Kidney capillary endothelial cell (primary cell): ENCODE measurements at places on chromosomes 6 and 20.

DNA sequence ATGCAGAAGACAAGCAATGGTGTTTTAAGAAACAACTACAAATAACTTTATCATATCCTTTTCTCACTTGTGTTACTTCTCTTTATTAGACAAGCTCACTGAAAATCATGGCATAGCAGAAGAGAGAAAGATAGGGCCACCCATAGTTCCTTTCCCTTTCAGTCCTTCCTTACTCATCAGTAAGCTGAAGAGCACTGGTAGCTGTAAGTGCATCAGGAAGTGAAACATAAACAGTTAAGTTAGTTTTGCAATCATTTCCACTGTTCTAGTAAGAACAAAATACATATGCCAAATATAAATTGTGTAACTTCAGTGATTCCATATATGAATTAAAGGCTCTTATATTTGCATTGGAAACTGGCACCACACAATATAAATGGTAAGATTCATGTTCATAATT lies 220.1 kb downstream of the HACE1 start:
- DNase-seq = no peak

DNA sequence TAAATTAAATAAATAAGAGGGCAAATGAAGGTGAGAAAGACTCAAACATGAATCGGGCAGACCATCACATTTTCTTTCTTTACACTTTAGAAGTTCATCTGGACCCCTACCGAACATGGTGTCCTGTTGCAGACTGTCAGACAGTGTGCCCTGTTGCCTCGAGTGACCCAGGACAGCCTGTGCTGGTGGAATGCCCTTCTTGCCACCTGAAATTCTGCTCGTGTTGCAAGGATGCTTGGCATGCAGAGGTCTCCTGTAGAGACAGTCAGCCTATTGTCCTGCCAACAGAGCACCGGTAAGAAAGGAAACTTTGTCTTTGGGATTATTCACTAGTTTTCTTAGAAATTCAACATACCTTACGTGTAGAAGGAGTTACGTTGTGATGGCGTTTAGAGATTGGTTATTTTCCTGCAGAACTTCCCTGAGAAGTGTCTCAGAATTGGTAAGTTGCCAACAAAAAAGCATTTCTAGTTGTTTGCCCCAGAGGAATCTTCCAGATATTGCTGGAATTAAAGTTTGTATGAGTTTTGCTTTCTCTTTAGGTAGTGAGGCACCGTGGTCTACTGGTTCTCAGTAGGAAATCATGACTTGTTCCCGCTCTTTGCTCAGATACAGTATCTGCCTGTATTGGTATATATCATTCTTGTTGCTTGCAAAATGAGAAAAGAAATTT lies 70.1 kb downstream of the RNF144B start:
- no peak for DNase-seq

DNA sequence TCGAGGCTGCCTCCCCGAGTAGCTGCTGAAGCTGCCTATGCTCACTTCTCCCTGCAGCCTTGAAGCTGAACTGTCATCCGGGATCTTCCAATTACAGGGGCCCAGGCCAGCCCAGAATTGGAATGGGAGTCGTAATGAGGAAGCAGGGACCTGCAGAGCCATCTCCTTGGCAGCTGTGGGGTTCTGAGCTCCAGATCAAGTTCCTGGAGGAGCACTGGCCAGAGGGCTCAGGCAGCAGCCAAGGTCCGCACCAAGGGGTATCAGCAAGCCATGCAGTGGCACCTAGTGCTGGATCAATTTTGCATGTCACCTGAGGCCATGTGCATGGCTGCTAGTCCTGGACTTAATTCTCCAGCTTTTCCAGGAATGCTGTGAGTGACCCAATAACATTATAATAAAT lies 163.2 kb upstream of the TSHZ2 start:
- no peak for DNase-seq

GRCh38 chr6:158499601-158500000 lies 60.3 kb upstream of the TMEM181 start:
- no peak for DNase-seq

GRCh38 chr20:37615340-37616109 lies 78.3 kb upstream of the CTNNBL1 start:
- DNase-seq = no peak

DNA sequence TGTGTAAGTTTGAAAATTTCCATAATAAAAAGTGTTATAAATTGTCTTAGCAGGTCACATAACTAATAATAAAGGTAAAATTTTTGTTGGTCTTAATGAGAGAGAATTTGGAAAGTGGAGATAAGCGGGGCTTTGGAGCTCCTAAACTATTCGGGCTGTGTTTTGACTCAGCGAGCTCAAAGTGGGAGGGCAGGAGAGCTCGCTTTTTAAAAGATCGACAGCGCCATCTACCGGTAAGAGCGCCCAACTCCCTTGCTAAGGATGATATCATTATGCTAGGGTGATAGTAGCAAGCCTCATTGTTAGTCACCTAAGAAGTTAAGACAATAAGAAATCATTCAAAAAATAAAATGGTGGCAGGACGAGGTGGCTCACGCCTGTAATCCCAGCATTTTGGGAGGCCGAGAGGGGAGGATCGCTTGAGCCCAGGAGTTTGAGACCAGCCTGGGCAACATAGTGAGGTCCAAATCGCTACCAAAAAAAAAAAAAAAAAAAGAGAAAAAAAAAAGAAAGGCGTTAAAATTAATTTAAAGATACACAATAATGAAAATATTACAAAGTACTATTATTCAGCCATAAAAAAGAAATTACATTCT lies 24.8 kb downstream of the C6orf15 start:
- DNase-seq = peak; percentile 88

DNA sequence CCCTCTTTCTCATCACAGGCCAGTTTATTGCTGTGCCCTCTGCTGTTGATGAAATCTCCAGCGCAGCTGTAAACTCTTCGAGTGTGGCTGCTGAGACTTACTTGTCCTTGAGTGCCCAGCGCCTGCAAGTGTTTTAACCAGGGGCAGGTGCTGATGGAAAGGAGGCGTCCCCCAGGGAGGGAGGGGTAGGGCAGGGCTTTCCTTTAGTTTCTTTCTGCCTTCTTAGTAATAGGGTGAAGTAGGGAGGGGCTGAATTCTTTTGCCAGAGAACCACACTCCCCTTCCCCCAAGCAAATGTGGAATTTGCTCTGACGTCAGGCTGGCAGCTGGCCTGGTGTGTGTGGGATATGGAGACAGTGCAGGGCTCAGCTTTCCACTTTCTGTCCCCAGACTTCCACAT lies 61.2 kb downstream of the IGF2R start:
- DNase-seq = no peak

DNA sequence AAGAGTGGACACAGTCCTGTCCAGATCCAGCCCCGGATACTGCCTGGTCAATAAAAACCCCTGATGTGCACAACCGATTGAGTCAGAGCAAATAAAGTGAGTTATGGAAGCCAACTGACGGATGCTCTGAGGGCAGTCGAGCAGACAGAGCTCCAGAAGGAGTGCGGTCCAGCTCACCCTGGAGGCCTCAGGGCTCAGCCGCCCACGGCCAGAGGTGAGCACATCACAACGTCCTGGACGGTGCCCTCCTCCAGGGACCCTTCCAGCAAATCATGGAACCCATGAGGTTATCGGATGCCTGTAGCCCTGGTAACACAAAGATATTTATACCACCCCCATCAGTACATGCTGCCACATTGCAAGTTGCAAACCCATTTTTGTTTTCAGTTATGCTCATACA lies 44.0 kb upstream of the SMOC2 start:
- no peak for DNase-seq

DNA sequence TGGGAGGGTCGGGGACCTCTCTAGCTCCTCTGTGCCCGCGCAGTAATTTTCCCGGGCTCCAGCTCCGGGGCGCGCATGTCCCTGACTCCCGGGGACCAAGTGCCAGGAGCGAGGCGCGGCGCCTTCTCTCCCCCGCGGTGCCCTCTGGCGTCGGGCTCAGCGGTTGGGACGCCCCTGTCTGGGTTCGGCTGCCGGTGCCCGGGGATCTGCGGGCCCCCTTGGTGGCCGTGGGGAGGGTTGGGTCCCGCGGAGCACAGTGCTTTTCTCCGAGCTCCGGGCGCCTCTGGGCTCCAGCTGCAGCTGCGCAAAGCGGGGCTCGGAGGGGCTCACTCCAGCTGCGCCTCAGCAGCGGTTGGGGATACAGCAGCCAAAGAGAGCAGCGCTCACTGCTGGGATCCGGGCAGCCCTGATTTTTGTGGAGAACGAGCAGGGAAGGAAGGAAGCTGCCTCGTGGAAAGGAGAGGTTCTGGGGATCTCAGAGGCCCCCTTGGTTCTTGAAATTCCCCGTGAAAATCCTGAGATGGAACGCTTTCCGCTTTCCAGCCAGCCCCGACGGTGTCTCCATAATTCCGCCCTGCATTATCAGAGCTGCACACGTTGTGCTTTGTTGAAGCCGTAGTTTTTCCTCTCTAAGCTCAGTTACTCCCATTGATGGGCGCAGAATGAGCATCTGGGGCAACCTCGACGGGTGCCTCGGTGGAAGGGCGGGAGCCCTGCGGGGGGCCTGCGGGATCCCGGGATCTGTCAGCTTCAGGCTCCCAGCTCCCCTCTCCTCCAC lies 861 bp downstream of the PPP1R14C start:
- no peak for DNase-seq

DNA sequence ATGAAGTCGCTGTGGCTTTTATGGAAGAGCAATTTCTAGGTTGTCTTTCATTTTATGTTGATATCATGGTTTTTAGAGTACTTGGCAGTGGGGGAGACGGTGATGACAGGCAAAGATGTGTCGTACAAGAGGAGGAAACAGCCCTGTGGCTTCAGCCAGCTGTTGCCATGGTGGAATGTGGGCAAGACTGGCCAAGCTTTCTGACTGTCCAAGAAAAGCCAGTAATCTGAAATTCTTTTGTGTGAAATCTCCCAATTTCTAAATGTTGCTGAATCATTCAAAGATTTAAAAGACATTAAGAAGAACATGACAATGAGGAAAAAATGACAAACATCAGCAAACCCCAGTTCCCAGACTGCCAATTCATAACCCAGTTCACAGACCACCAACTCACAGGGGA lies 23.1 kb downstream of the PFDN4 start:
- DNase-seq = no peak

DNA sequence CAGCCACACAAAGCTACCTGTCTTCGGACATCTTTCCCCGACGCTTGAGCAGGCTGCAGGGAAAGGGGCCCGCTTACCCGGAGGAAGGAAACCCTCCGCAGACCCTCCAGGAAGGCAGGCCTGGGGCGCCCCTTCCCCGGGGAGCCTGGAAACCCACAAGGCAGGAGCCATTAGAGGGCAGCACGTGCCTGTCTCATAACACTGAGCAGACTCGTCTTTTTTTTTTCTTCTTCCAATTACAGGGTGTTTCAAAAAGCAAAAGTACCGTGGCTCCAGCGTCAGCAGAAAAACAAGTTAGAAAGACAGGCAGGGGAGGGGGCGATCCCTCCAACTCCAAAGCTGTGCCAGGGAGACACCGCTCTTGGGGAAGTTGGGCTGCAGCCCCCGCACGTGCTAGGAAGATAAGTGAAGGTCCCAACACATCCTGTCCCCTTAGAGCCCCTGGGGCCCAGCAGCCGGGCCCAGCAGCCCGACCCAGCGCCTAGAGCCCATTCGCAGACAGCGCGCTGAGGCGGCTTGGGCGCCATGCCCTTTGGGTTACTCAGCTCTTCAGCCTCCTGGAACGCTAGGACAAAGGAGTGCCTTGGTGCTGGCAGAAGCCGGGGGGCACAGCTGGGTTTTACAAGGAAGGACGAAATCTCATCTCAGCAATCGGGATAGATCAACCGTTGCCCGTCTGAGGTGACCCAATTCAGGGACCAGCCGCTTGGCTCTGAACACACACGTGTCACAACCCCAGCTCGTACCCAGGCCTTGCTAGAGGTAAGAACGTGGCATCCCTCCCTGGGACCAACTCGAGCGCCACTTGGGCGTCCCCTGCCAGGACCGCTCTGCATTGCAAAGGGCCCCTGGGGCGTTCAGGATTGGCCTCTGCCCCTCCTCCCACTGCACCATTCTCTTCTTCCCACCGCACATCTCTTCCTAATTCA lies 136.3 kb downstream of the LY86 start:
- peak; percentile 76 for DNase-seq

- peak; percentile 68 for DNase-seq
These were observed 20.7 kb downstream of the GTPBP2 start for GRCh38 chr6:43608310-43608763.

DNA sequence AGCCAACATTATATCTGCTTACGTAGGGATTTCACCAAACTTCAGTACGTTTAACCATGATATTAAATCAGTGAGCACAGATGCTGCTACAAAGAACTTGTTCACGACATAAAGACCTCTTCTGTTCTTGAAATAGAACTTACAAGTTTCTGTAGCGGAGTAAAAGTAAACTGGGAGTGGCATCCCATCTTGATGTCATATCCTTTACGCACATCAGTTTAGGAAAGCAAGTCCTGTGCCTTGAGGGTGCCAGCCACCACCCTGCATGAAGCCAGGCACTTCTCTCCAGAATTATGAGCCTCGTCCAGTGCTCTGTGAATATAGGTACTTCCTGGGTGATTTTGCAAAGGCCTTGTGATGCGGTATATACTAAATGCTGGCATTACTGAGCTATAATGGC lies 122.6 kb downstream of the BTBD3 start:
- DNase-seq = no peak

DNA sequence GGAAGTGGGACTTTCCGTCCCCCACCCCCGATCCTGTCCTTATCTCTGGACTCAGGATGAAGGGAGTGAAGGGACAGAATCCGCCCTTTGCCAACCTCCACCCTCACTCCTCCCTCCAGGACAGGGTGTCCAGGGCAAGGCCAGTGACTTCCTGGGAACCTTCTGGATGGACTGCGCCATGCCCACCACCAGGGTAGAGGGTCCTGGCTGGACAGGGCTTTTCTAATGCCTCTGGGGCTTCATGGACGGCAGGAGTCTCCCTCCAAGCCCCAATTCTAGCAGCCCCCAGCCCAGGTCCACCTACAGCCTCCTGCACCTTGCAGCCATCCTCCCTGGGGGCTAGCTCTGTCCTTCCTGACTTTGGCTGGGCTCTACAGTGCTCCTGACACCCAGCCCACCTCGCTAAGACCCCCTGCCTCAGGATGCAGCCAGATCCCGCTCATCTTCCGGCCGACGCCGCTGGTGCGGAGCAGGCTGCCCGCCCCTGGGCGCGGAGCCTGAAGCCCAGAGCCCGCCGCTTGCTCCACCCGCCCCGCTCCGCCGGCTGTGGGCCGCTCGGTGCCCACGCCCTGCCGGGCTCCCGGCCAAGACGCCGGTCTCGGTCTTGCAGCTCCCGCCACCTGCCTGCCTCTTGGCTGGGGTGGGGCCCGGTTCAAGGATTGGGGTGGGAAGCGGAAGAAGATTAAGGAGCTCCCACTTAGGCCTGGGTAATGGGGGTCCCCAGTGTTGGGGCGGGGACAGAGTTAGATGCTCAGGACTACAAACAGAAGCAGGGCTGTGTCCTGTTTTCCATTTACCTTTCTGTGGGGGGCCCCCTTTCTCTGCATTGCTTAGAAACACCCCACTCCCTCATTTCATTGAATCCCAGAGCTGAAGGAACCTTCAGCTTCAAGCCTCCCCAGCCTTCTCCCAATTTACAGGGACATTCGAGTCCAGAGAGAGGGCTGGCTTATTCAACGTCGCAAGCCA lies 72.8 kb downstream of the MDGA1 start:
- no peak for DNase-seq
